CD8-positive, alpha-beta T cell (primary cell): ENCODE measurements at places on chromosomes 12 and 14.

DNA sequence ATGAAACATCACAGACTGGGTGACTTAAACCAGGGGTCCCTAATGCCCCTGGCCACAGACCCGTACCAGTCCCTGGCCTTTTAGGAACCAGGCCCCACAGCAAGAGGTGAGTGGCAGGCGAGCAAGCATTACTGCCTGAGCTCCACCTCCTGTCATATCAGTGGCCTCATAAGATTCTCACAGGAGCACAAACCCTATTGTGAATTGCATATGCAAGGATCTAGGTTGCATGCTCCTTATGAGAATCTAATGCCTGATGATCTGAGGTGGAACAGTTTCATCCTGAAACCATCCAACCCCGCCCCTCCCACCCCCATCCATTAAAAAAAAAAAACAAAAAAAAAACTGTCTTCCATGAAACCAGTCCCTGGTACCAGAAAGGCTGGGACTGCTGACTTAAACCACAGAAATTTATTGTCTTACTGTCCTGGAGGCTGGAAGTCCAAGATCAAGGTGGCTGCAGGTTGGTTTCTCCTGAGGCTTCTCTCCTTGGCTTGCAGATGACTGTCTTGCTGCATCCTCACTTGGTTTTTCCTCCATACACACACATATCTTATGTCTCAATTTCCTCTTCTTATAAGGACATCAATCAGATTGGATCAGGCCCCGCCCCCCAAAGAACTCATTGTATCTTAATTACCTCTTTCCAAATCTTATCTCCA is 235.9 kb downstream of the CHST11 start:
- DNase-seq: no peak

- DNase-seq: no peak
Measured at GRCh38 chr12:27814851-27815591, 35.0 kb upstream of the MANSC4 start.

DNA sequence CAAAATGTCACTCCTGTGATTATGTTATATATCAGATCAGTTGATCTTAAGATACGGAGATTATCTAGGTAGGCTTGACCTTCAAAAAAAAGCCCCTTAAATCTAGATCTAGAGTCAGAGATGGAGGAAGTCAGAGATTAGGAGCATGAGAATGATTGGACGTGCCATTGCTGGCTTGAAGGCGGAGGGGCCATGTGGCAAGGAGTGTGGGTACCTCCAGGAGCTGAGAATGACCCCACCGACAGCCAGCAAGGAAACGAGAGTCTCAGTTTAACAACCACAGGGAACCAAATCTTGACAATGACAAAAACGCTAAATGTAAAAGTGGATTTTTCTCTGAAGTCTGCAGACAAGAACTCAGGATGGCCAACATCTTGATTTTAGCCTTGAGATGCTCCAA is 32.5 kb upstream of the MANSC4 start:
- DNase-seq: no peak

GRCh38 chr12:32201976-32202375 is 95.3 kb downstream of the BICD1 start:
- no peak for DNase-seq

DNA sequence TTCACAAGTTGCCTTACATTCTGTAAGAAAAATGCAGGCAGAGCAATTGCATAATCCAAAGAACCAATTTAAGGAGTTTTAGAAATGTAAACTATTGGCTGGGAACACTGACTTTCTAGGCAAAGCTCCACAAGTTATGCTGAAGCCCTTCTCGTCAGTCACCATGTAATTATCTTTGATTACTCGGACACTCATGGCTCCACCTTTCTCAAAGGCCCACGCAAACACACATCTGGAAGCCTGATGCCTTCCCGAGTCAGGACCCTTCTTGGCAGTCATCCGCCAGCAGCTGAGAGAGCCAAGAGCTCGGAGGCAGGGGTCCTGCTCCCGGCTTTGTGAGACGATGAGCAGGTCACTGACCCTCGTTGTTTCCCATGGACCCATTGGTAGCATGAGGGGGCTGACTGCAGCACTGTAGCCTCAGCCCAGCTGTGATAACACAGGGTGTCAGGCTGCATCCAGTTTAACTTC is 202.2 kb downstream of the TMEM132D start:
- DNase-seq: no peak

GRCh38 chr12:78864403-78864869 is at the start of gene SYT1:
TSS of gene SYT1 (plus strand) at chr12:78864774.
- DNase-seq: no peak

- no peak for DNase-seq
Measured at GRCh38 chr12:116247377-116247776, 30.1 kb downstream of the MED13L start.

DNA sequence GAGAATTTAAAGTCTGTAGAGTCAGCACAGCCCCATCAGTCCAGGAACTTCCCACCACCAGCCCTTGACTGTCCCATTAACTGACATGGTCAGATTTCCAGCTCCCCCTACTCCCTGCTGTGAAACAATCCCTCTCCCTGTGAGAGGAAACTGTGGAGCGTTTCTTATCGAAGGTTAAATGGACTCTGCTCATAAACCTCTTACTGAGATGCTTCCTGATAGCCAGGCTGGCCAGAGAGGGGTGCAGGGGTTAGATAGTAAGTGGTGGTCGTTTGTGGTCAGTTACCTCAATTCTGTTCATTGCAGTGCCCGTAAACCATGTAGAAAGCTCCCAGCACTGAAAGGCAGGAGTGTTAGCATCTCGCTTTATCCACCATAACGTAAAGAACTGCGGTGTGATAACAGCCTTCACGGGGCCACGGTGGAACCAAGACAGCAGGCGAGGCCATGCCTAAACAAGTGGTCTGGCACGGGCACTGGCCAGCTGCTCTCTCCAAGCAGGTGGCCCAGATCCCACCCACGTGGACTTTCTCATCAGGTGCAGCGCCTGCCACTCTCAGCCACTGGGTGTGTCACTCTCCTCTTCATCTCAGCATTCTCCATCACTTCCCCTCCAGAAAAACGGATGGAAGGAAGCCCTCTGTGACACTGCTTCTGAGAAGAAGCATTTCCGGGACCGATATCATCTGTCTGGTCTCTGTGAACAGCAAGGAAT is 102.2 kb downstream of the FBXL14 start:
- no peak for DNase-seq

- DNase-seq: no peak
Measured at GRCh38 chr14:39668449-39668848, 236.2 kb upstream of the FBXO33 start.

GRCh38 chr12:66964629-66965028 is 285.8 kb upstream of the GRIP1 start:
- no peak for DNase-seq

GRCh38 chr12:115763376-115763775 is 514.1 kb downstream of the MED13L start:
- no peak for DNase-seq

GRCh38 chr14:33282331-33283230 is 343.9 kb downstream of the NPAS3 start:
- no peak for DNase-seq

DNA sequence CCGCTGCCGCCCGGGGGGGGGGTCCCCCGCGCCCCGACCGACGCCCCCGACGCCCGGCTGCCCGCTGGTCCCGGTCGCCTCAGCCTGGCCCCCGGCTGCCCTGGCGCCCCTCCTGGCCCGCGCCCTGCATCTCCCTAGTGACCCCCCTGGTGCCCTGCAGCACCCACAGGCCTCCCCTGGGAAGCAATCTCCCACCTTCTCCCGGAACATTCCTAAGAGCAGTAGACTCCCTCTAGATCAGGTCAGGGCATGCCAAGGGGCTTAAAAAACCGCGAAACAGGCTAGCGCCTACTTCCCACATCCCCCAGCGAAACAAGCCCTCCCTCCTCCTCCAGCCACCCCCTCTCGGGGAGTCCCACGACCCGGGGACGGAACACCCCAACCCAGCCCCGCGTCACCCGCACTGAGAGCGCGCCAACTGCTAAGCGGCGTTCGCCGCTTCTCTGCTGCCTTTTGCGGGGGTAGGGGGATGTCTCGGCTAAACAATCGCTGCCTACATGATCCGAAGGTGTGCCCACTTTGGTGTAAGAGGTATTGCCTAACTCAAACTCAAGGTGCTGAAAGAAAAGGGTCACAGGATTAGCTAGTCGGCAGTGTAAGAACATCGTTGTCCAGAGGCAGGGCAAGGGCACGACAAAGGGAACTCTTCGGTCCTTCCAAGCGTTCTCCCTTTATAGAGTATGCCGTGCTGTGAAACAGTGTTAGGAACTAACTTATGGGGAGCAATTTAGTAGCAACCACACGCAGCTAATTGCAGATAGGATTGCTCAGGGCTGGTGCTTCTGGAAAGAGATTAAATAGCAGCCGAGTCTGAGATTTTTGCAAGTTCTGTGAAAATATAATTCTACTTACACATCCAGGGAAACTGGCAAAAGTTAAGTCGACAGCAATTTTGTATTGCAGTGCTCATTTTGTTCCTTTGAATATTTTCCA is 619 bp upstream of the NTN4 start:
- peak; percentile 59 for DNase-seq

DNA sequence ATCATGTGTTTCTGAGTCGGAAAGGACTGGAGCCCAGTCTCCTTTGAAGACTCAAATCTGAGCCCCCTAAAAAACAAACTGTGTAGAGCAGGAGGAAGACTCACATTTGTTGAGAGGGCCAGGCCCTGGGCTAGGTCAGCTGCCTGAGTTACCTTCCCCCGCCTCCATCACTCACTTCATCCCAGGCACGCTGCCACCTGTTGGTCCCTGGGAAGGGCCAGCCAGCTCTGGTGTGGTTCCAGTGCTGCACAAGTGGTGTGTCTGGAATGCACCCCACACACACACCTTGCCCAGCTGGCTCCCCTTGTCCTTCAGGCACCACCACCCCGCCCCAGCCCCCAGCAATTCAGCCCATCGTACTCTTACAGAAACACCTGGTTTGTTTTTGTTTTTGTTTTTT is 9.0 kb downstream of the MVK start:
- no peak for DNase-seq

DNA sequence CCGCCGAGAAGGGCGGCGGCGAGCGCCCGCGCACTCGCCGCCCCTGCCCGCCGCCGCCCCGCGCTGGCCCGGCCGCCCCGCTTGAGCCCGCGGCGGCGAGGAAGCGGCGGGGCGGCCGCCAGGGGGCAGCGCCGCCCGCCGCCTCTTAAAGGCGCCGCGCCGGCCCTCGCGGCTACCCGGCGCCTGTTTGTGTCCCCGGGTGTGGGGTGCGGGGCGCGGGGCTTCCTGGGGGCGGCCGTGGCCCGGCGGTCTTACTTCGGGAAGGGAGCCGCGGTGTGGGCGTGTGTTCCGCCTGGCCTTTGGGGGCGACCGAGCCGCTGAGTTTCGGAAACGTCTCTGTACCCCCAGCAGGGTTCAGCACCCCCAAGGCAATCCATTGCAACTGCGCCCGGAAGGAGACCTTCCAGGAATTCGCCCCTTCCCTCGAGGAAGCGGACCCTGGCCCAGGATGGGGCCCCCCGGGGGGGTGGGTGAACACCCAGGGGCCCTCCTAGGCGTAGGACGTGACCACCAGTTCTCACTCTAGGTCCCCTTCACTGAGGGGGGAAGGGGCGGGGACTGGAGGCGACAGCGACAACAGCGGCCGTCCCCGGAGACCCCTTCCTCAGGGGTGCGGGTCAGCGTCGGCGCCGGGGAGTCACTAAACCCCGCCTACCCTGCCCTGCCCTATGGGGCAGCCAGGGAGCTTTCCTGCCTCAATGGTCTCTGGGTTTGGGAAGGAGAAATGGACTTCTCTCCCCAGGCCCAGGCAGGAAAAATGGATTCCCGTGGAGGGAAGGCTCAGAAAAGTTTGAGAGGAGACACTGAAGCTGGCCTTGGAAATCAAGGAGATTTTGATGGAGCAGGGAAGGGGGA is at the start of gene ITPK1:
ITPK1 (minus strand) TSS at position 105 of the 855 bp plus-strand sequence. CDS start 762 bp downstream, outside the sequence.
- DNase-seq: peak; percentile 81

DNA sequence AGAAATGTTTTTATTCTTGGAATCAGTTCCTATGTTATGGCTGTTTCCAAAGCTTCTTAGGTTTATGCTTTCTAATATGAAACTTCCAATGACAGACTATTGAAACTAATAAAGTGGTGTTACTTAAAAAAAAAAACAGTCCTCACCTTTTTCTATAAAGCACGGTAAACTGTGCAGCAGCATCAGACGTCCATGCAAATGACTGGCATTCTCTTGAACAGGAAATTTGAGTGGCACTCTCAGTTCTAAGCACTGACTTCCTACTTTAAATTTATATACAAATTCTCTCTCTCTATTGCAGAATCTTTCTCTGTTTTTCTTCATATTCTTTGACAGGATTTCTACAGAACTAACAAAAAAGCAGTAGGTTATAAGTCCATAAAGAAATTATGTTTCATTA is 2.8 kb upstream of the RAD51AP1 start:
- DNase-seq: no peak

- no peak for DNase-seq
Measured at GRCh38 chr14:77271113-77271710, at the start of gene NGB. TSS of gene NGB (minus strand) at chr14:77271206. CDS start at chr14:77270937, 269 bp downstream.

GRCh38 chr12:20050221-20050620 is 318.1 kb upstream of the PDE3A start:
- DNase-seq: no peak

DNA sequence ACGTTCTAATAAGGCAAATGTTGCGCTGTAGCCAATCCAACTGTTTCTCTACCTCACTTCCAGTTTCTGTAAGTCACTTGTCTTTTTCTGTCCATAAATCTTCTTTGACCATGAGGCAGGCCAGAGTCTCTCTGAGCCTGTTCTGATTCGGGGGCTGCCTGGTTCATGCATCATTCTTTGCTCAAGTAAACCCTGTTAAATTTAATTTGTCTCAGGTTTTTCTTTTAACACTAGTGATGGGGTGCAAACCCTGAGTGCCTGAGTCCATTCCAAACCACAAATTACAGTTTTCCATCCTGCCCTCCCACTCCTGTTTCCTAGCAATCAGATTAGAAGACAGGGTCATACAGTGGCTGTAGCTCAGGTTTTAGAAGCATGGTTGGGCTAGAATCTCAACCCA is 41.9 kb downstream of the VWF start:
- DNase-seq: no peak

DNA sequence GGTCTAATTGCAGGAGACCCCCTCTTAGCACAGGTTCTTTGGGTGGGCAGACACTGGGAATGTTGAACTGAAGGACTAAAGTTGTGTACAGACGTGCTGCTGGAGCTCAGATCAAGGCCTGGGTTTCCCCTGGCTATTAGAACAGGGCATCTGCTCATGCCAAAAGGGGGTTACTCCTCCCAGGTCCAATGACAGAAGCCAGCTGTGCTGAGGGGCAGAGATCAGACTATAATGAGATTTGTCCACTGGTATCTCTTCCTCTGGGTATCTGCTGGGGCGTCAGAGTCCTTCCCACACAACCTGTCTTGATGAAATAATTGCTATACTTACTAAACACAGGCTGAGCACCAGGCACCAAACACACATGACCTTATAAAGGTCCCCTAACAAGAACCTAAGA is 42.6 kb downstream of the LTBP2 start:
- no peak for DNase-seq

GRCh38 chr12:108975024-108975593 is 45.8 kb downstream of the SVOP start:
- no peak for DNase-seq
